ENCODE measurements at places on chromosomes 3 and 15.

GRCh38 chr3:196082619-196082971, 705 bp upstream of the TFRC start:
- no peak for DNase-seq

- peak; percentile 59 for DNase-seq
These were observed 868 bp upstream of the TMEM87A start for GRCh38 chr15:42273900-42274701.

DNA sequence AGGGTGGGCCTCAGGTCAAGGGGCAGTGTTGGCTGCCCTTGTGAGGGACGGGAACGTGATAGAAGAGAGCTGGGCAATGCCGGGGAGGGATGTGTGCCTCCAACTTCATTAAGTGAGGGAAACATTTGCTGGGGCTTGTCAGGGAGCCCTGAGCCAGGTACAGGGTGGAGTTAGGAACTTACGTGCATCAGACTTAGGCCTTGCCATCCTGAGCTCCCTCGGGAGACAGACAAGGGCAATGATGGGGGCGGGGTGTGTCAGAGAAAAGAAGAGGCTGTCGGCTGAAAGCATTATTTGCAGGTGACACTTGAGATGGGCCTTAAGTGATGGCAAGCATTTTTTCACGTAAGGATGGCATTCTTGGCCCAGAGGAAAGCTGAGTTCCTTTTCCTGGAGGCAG, 1.6 kb downstream of the FAM131A start:
- DNase-seq: no peak

GRCh38 chr15:68463444-68463843, 31.5 kb upstream of the ITGA11 start:
- DNase-seq: no peak

DNA sequence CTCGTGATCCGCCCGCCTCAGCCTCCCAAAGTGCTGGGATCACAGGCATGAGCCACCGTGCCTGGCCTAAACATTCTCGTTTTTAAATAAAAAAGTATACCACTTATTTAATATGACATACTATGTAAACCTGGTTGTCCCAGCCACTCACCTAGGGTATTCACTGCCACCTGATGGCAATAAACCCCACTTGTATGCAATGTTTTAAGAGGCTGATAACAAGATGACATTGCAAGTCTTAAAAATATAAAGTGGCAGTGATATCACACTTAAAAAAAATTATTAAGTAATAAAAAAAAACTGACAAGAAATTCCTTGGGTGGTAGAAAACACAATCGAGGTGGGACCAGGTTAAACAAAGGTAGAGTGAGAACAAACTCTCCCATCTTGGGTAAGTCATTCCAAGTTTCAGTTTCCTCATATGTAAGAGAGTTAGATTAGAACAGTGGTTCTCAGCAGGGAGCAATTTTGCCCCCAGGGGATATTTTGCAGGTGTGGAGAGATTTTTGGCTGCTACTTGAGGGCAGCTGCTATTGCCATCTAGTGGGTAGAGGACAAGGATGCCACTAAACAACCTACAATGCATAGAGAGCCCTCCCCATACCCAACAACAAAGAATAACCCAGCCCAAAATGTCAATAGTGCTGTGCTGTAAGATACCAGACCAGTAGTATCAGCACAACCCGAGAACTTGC, 14.5 kb downstream of the ARF4 start:
- peak; percentile 54 for DNase-seq

GRCh38 chr15:31216215-31216911, 110.3 kb upstream of the KLF13 start:
- DNase-seq: peak; percentile 74

DNA sequence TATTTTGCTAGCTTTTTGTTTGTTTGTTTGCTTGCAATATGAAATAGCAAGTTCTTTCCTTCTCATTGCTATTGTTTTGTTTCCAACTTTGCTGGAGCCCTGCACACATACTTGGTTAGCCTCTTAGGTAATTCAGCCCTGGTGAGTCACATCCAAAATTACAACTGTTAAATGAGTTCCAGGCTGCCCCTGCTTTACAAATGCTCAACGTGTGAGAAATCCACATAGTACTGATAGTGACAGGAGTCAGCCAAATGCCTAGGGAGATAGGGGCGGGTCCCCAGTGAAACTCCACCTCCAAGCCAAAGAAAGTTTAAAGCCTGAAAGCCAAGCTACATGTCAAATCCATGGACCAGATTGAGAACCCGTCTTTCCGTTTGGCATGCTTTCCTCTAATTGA, 81.3 kb upstream of the RNF7 start:
- DNase-seq: no peak

- no peak for DNase-seq
These were observed 1006.6 kb downstream of the NAALADL2 start for GRCh38 chr3:175865724-175866123.

DNA sequence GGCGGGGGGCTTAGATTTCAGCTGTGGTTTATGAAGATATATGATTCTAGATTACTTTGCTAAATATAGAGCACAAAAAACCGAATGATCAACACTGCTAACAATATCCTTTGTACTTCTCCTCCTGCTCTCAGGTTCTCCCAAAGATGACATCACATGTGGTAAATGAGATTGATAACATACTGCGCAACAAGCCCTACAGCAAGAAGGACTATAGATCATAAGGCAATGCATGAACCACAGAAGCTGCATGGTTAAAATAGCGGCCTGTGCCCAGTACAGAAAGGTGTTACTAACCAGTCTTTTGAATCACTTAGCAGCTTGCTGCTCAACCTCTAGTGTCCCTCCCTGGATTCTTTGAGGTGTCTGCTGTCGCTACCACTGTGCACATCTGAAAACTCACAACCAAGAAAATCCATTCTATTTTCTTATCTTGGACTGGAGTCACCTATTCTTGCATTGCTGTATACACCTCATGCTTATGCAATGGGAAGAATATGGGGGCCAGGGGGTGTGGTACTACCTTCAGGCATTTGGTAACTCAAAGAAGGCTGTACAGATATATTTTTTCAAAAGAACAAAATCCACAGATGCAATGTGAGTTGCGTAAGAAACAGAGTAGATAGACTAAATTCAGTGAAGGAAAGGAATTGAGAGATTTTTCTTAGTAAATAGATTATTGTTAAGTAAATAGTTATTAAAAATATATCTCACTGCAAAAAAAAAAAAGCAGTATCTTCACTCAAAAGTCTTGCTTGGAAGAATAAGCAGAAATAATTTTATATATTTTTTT, 18.2 kb downstream of the SSR3 start:
- no peak for DNase-seq

DNA sequence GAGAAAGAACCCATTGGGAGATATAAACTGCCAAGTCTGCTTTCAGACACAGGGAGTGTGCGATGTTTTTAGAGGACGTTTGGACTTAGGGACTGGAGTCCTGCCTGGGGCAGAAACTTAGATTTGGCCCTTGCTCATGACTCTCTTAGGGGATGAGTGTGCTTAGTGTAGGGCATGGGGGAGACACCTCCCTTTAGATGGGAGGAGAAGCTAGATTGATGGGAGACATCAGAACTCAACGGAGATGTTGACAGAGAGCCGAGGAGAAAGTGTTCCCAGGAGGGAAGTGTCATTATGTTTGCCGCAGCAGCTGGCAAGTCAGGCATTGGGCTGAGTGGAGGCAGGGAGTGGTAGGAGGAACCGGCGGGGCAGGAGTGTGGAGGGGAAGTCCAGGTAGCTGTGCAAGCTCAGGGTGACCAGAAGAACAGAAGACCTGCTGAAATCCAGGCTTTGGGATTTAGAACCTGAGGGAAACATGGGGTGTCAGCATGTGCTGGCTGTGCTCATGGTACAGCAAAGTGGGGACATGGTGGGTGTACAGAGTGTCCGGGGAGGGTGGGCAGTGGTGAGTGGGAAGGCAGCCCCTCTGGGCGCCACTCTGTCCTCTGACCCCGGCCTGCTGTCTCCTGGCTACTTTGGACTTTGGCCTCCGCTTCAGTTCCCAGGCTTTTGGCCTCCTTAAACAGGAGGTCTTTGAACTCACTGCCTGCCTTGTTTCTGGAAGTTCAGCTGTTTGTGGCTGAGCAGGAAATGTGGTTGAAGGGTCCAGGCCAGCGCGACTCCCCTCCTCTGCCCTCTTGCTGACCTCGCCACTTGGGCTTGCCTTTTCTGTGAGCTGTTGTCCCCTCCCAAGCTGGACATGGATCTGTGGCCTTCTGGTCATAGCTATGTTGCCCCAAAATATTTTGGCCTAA, 324.0 kb upstream of the LRRFIP2 start:
- no peak for DNase-seq

GRCh38 chr15:93087825-93088199, 1.2 kb downstream of the RGMA start:
- peak; percentile 83 for DNase-seq

- no peak for DNase-seq
These were observed 356.3 kb upstream of the C2CD4B start for GRCh38 chr15:62521396-62521795.

DNA sequence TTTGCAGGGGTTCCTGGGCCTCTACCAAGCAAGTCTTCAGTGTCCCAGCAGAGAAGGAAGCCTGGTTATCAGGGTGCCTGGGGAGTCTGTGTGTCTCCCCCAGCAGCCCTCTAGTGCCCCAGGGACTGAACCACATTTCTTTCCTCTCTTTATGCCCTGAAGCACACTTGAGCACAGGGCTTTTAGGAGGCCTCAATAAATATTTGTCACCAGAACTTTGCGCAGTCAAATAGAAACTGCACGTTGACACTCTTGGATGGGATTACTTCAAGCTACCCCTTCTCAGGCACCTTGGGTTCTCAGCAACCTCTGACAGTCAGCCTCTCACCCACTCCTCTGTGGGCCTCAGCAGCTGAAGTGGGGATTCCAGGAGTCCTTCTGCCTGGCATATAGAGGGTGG, 226.6 kb upstream of the HES1 start:
- no peak for DNase-seq

DNA sequence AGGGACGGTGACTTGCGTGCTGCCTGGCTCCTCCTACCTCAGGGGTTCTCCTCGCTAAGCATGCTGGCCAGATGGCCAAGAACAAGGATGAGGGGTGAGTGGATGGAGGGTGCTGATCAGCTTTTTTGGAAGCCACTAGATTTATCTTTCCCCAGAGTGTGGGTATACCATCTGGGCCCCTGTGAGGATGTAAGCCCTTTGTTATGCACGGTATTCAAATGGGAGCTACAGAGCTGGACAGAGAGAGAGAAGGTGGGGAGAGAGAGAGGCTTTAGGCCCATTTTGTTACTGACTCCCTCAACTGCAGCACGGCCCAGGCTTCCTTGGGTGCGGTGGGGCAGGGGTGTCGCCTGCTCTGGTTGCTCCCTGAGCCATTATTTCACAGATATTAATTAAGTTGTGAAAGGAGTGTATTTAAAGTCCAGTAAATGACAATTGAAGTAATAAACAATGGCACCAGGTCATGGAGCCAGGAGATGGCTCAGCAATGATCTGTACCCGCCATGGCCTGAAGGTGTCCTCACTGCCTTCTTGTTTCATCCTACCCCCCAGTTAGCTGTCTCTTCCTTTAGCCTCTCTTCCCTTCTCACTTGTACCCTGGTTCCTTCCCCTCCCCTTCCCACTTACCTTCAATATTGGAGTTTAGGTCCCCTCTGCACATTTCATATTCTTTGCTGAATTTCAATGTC, 158.0 kb downstream of the CLSTN2 start:
- DNase-seq: no peak

DNA sequence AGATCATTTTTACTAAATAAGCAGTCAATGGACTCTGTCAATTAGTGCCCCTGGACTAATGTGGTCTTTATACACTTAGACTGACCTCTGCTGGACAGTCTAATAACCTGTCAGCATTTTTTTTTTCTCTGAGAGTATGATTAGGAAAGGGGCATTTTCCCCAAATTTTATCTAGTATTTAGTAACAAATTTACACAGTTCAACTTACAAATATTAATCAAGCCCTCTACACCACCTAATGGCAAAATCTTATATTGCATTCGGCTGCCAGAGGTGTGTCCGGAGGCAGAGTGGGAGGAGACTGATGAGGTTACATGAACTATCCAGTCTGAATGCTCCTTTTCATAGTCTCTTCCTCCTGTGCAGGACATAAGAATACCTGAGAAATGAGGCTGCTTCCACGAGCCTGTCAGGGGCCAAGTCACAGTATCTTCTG, 36.0 kb upstream of the COLQ start:
- peak; percentile 71 for DNase-seq

DNA sequence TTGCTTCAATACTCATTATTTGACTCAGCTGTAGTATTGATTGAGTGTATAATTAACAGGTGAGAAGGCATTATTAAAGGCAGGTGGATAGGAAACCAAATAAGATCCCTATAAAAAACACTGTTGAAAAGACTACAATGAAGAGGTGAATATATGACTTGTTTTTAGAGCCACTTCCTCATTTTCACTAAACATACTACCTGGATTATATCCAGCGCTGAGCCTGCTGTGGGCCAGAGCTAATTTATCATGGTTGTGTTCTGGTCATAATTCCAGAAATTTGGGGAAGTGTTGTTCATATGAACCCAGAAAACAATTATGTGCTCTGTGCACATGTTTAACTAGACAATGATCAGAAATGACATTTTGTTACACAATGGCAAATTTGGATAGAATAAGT, 235.3 kb upstream of the MME start:
- no peak for DNase-seq

DNA sequence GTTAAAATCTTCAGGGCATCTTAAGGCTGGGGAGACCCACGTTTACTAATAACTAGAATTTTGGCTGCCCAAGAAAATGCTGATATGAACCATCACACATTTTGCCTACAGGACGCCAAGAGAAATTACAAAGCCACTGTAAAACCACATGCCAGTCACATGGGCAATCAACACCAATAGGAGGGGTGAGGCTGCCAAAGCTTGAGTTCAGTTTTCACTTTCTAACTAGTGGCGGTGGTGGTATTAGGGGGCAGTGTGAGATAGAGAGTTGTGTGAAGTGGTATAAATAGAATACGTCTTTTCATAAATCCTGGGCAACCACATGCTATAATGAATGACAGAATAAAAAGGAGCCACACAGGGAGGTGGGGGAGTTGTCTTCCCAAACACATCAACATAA, 147.3 kb downstream of the WNT5A start:
- DNase-seq: no peak

GRCh38 chr3:39707314-39707909, 102.0 kb upstream of the MYRIP start:
- peak; percentile 46 for DNase-seq

DNA sequence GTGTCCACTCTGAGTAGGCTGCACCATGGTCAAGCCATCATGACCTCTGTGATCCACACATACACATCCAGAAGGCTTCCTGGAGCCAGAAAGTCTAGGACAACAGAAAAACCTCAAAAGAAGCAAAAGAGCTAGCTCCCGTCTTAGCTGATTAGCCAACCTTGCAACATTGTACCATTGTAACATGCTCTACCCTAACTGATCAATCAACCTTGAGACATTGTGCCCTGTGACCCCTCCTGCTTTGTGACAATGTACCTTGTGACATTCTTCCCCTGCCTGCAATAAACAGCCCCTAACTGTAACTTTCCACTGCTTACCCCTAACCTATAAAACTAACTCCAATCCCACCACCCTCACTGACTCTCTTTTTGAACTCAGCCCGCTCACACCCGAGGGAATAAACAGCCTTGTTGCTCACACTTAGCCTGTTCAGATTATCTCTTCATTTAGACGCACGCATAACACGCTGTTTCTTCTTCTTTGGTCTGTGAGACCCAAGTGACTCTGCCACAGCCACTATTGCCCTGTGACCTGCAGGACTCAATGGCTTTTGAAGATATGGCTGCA, 1104.6 kb downstream of the OTOL1 start:
- no peak for DNase-seq

Data from MM.1S (cell line).